Effector memory CD8-positive, alpha-beta T cell (primary cell): ENCODE measurements at places on chromosomes 1 and 21.
A peak's percentile ranks its signal among the peaks of the same experiment; 100 is the strongest.

DNA sequence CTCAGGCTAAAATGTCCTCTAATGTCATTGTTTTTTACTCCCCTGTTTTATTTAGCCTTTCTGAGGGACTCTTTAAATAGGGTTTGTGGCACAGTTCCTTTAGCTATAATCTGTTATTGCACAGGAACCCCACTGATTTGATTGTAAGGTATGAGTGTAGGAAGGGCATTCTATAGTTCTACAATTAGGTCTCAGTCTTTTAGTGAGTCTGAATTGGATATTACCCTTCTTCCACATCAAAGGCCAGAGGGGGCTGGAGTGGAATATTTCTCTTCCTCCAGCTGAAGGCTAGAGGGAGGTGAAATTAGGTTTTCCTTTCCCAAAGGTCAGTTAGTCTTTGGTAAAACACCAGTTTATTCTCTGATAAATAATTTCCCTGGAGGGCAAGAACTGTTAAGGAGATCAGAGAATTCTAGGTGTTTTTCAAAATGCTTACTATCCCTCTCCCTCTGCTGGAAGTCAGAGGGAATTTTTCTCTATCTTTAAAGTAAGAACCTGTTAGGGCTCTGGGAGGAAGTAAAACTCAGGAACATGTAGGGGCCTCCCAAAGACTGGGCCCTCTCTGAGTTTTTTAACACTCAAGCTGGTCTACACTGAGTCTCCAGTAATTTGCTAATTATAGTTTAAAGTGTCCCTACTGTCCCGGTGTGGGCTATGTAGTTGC, 176.3 kb upstream of the ZNHIT6 start:
- DNase-seq: no peak
- H3K27ac ChIP-seq: no peak overlapping the region
- H3K4me1 ChIP-seq: no peaks in the 10 kb centered on the region
- no peaks in the 10 kb centered on the region for H3K36me3 ChIP-seq
- no peak overlapping the region for H3K4me3 ChIP-seq

DNA sequence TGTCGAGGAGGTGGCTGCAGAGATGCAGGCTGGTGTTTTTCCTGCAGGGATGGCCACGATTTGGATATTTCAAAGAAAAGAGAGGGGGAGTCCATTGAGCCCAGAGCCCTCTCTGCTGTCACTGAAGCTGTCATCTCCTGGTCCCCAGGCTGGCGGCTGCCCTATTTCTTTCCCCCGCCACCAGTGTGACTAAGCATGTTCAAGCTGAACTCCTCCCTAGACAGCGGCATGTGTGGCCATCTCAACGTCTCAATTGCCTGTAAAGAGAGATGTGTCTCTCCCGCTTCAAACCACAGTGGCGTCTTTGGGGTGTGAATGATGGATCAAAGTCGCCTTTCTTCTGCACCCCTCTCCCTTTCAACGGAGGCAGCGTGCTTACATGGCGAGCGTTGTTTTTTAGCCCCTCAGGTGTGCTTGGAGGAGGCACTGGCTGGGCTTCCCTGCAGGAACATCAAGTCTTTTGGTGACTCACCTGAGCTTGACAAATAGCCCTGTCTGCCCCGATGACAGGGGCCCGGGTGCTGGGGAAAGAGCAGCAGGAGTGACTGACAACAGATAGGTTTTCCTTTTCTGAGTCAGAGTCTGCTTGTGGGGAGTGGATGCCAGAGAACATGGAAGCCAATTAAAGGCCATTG, 346.4 kb upstream of the AJAP1 start:
- no peak overlapping the region for H3K27ac ChIP-seq
- H3K27me3 ChIP-seq: peaks cover 27% of the 10 kb centered on the region
- no peak for DNase-seq
- no peak overlapping the region for H3K4me3 ChIP-seq
- no peaks in the 10 kb centered on the region for H3K4me1 ChIP-seq

DNA sequence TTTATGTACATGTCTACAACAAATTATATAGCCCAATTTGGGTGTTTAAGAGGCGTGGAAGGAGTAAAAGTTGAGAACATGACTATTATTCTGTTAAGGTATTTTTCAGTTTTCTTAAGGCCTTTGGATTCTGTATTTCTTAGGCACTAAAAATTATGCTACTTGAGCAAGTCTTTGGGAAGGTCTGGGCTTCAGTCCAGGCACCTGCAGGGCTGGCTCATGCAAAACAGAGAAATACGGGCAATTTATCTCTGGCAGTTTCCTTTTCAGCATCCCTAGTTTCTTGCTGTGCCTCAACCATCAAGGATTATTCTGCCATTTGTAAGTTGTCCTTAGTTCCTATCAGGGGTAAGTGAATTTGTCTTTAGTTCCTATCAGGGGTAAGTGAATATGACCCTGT, 358.8 kb upstream of the B3GALT2 start:
- H3K4me3 ChIP-seq: no peak overlapping the region
- no peak overlapping the region for H3K27ac ChIP-seq
- DNase-seq: no peak
- peaks cover 27% of the 10 kb centered on the region for H3K4me1 ChIP-seq
- H3K27me3 ChIP-seq: no peaks in the 10 kb centered on the region
- H3K36me3 ChIP-seq: no peaks in the 10 kb centered on the region

GRCh38 chr1:92968138-92969032, 7.1 kb upstream of the DIPK1A start:
- DNase-seq: no peak
- no peaks in the 10 kb centered on the region for H3K36me3 ChIP-seq
- peaks cover 10% of the 10 kb centered on the region for H3K4me1 ChIP-seq
- no peaks in the 10 kb centered on the region for H3K27me3 ChIP-seq
- no peak overlapping the region for H3K4me3 ChIP-seq
- peak overlapping the region; percentile 54 for H3K27ac ChIP-seq

GRCh38 chr1:24641646-24642151, 1.4 kb upstream of the SRRM1 start:
- H3K36me3 ChIP-seq: peaks cover 37% of the 10 kb centered on the region
- peaks cover 25% of the 10 kb centered on the region for H3K4me1 ChIP-seq

GRCh38 chr1:56287721-56288120, 291.6 kb downstream of the PLPP3 start:
- peaks cover 14% of the 10 kb centered on the region for H3K27me3 ChIP-seq
- no peaks in the 10 kb centered on the region for H3K4me1 ChIP-seq
- no peak for DNase-seq
- H3K27ac ChIP-seq: no peak overlapping the region
- H3K4me3 ChIP-seq: no peak overlapping the region

- H3K27me3 ChIP-seq: peaks cover 21% of the 10 kb centered on the region
- no peak overlapping the region for H3K27ac ChIP-seq
- H3K4me1 ChIP-seq: no peaks in the 10 kb centered on the region
Observed at GRCh38 chr1:24084050-24084449, 27.9 kb downstream of the MYOM3 start.

DNA sequence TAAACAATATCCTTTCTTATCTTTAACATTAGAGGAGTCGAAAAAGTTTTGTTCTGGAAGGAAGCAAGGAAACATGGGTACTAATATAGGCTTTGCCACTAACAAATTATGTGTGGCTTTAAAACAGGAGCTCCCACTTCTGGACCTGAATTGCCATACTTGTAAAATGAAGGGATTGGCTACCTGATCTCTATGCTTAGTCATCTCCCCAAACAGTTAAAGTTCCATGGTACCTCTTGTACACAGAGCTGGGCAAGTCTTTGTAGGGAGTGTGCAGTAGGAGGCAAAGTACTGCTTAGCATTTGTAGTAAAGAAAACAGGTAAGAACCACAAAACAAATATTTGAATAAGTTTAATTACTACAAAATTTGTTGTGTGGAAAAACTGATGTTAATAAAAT, 81.3 kb downstream of the MAST2 start:
- no peak for DNase-seq
- no peaks in the 10 kb centered on the region for H3K27me3 ChIP-seq
- H3K4me1 ChIP-seq: no peaks in the 10 kb centered on the region
- no peaks in the 10 kb centered on the region for H3K36me3 ChIP-seq
- no peak overlapping the region for H3K27ac ChIP-seq

DNA sequence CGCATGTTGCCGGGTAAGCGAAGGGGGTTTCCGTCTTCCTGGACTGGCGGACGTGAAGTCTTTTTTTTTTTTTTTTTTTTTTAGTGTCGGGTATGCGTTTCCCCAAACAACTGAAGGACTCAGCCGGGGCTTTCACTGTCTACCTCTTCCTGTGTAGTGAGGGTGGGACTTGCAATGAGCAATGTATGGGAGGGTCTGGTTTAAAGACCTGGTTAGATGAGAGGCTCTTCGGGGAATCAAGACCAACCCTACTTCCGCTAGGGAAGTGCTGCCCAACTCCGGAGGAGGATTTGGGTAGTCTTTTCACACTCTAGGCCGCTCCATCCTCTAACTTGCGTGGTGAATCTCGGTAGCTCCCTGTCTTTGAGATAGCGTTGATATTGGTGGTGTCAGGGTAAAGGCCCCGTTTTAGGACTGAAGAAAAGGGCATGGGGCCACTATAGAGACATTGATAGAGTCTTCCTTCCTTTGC, 754 bp downstream of the PRRC2C start:
- DNase-seq: peak; percentile 84
- H3K27me3 ChIP-seq: no peaks in the 10 kb centered on the region
- H3K36me3 ChIP-seq: peaks cover 60% of the 10 kb centered on the region
- peak overlapping the region; percentile 97 for H3K4me3 ChIP-seq

GRCh38 chr1:164760569-164760968, 201.6 kb downstream of the PBX1 start:
- H3K4me1 ChIP-seq: no peaks in the 10 kb centered on the region
- no peak for DNase-seq
- H3K27ac ChIP-seq: no peak overlapping the region
- H3K27me3 ChIP-seq: no peaks in the 10 kb centered on the region
- no peak overlapping the region for H3K4me3 ChIP-seq

DNA sequence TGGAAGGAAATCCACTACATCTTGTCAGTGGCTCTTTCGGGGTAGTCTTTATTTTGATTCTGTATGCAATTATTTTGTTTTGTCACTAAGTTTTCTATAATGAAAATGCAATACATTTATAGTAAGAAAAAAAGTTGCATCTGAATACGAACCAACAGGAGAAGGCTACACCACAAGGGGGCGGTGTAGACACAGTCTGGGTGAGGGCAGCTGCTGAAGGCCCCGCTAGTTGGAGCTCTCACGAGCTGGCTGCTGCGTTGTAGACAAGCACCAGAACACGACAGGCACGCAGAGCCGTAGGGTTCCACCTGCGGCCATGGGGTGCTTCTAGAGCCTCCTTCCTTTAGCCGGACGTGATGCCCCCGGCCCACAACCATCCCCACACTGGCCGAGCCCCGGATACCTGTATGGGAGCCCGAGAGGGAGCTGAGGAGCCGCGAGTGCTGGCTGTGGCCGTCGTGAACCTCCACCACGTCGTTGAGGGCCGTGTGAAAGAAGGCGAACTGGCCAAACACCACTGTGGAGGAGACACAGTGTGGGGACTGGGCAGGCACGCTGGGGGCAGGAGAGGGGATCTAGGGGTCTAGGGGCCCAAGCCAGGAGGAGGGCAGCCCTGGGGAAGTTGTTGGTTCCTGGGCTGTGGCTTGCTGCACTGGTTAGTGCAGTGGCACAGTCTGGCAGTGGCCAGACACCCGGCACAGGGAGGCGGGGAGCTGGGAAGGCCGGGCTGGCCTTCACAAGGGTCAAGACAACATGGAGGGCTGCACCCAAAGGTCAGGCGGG, 160.8 kb downstream of the ZSCAN20 start:
- H3K4me1 ChIP-seq: peaks cover 6% of the 10 kb centered on the region
- H3K36me3 ChIP-seq: no peaks in the 10 kb centered on the region
- no peak overlapping the region for H3K27ac ChIP-seq
- peak overlapping the region; percentile 50 for H3K4me3 ChIP-seq
- DNase-seq: peak; percentile 78

- H3K36me3 ChIP-seq: no peaks in the 10 kb centered on the region
- no peak overlapping the region for H3K27ac ChIP-seq
- H3K27me3 ChIP-seq: no peaks in the 10 kb centered on the region
- no peak overlapping the region for H3K4me3 ChIP-seq
- H3K4me1 ChIP-seq: no peaks in the 10 kb centered on the region
- DNase-seq: no peak
Observed at GRCh38 chr21:14095056-14095455, 115.7 kb downstream of the LIPI start.

GRCh38 chr1:233211595-233211994, 83.9 kb downstream of the PCNX2 start:
- no peak overlapping the region for H3K27ac ChIP-seq
- no peak overlapping the region for H3K4me3 ChIP-seq
- no peaks in the 10 kb centered on the region for H3K4me1 ChIP-seq
- no peak for DNase-seq
- no peaks in the 10 kb centered on the region for H3K27me3 ChIP-seq

DNA sequence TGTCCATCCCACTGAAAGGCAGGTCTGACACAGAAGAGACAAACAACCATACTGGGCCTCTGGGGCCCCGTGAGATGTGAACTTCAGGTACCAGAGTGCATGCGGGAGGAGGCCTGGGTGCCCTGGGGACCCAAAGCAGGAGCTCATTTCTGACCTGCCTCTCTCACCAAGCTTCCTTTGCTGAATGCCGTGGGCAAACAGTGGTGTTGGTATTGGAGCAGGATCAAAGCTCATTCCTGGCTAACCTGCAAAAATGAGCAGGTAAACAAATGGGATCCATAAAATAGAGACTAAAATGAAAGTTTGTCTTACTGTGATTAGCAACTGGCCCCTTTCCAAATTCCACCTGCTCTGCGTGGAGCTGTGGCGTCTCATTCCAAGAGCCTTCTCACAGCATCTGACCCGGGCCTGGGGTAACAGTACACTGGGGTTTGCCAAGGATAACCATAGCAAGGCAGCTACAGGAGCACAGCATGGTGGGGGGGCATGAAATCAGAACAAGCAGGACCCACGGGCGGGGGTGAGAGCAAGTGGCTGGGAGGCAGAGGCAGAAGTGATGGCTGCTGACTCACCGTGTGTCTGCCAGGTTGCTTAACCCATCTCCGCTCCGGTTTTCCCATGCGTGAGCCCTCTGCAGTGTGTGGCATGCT, 103.6 kb downstream of the KIF26B start:
- no peak overlapping the region for H3K27ac ChIP-seq
- DNase-seq: no peak
- H3K4me1 ChIP-seq: no peaks in the 10 kb centered on the region
- H3K4me3 ChIP-seq: no peak overlapping the region
- H3K36me3 ChIP-seq: no peaks in the 10 kb centered on the region

DNA sequence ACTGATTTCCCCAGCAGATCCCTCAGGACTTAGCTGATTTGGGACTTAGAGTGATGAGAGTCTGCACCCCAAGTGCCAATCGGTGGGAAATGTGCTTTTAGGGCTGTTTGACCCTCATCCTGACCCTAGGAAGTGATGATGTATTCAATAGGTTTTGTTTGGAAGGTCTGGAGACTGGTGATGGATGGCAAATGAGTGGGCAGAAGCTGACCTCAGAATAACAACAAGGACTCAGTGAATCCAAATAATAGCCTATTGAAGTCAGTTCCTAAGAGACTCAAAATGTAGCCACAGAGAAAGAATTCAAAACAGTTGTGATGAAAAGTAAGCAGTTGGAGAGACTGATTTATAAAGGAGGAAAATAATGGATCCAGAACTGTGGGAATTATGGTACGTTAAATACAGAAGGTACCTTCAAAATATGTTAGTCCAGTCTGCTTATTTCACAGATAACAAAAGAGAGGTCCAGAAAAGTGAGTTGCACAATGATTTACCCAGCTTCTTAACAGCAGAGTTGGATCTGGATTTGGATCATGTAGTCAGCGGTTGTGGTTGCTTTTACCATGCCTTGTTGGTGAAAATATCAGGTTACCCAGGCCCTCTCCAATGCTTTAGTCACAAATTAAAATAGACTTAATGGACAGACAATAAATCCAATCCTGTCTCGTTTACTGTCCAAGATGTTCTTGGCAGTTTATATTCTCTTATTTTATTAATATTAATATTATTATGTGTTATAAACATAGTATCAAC, 123.0 kb upstream of the PTBP2 start:
- no peak for DNase-seq
- no peaks in the 10 kb centered on the region for H3K27me3 ChIP-seq
- no peak overlapping the region for H3K27ac ChIP-seq
- no peaks in the 10 kb centered on the region for H3K4me1 ChIP-seq
- no peaks in the 10 kb centered on the region for H3K36me3 ChIP-seq
- no peak overlapping the region for H3K4me3 ChIP-seq
